Epithelial cell of prostate (primary cell): ENCODE measurements at places on chromosomes 7 and 10.

- no peak for DNase-seq
These were observed 61.0 kb upstream of the PAPSS2 start for GRCh38 chr10:87598700-87599099.

DNA sequence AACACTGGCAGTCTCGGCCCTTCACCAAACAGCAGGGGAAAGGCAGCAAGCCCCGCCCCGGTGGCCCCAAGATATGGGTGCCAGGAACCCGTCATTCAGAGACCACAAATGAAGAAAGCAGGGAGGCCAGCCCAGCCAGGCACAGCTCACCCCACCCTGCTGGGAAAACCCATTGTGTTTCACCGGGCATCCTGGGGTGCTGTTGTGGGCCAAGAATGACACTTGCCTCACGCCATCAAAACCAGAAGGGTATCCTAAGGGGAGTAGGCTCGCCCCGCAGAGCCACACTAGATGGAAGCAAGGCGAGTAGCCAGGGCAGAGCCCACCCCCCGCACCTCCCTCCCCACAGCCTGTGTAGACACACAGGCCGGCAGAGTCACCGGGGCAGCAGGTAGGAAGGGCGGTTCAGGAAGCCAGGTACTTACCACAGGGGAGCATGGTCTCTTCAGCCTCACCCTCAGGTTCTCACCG lies 72.5 kb upstream of the KCNMA1 start:
- no peak for DNase-seq

DNA sequence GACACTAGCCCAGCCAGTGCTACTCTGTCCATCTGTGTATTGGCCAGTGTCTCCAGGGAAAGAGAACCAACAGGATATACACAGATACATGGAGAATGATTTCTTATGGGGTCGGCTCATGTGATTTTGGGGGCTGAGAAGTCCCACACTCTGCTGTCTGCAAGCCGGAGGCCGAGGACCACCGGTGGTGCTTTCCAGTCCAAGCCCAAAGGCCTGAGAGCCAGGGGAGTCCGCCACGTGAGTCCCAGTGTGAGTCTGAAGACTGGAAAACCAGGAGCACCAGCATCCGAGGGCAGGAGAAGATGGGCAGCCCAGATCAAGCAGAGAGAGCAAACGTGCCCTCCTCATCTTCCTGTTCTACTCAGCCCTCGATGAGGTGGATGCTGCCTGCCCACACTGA lies 71.5 kb downstream of the C10orf143 start:
- DNase-seq = no peak

DNA sequence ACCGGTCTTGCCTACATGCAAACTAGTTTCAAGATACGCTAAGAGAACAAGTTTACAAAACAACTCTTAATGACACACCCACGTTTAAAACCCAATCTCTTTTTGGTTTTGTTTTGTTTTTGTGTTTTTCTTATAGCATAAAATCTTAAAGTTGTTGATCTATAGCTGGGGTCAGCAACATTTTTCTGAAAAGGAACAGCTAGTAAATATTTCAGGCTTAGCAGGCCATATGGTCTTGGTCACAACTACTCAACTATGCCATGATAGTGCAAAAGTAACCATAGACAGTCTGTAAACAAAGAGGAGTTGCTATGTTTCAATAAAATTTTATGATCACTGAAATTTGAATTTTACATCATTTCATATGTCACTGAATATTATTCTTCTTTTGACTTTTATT lies 327.4 kb downstream of the AGMO start:
- DNase-seq = no peak

DNA sequence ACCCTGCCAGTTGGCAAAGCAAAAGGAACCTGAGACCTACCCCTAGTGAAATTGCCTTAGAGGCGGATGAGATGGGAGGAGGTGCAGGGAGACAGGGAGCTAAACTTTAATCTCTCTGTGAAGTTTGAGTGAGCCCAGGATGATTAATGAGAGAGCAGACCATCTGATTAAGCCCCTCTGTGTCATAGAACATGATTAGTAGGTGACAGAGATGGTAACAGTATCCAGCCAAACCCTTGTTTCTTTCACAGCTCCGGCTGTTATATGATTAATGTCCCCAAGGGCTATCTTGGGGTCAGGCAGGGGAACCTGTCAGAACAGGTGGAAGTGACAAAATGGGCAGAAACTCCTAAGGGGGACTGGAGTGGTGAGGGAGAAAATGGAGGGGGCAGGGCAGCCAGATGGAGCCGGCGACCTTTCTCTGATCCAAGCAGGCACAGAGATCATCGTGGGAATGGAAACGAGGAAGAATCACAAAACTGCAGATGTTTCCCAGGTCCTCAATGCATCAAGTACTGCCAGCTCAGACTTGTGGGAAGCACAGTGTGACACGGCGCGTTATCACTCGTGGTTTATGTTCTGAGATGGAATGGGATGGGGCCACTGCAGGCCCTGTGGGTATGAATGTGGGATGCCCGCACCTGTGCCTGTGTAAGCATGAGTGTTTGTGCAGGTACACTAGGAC lies 684.2 kb downstream of the LRMDA start:
- DNase-seq = no peak

DNA sequence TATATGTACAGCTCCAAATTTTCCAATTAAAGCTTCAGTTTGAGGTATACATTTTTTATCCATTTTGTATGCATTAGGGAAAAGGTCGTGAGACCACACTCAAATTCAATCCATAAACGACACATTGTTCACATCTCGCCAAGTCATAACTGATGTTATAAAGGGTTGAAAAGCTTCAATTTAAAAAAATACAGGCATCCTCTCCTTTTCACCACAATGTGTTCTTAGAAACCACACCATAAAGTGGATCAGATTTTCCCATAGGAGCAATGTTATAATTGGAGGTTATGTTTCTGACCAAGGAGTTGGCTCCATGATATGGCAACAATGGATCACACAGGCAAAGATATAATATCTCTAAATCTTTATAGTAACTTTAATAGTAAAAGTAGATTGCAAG lies 663.6 kb downstream of the PARD3 start:
- no peak for DNase-seq

- DNase-seq = no peak
These were observed 180.3 kb upstream of the PLXNA4 start for GRCh38 chr7:132756484-132756990.
